ENCODE measurements at places on chromosomes 2 and 18. TPM values are rescaled to one million over a fixed set of nuclear protein-coding genes. Genes with fewer than 3 reads are reported as not detected.

DNA sequence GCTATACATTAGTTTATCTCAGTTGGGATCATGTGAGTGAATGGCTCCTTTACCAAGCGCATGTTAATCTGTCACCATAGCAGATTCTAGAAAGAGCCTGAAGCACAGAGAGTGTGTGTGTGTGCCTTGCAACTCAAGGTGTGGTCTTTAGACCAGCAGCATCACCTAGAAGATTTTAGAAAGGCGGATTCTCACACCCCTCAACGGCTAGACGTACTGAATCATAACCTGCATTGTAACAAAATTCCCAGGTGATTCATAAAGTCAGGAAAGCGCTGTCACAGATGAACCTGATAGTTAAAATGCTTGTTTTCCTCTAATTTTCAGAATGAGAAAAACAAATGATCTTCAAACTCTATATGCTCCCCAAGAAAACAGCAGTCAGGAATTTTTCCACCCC, 45.5 kb upstream of the MAPRE2 start:
- H3K4me3 ChIP-seq = no peak overlapping the region
- no peaks in the 10 kb centered on the region for H3K36me3 ChIP-seq
- H3K4me1 ChIP-seq = no peaks in the 10 kb centered on the region
- H3K27ac ChIP-seq = no peak overlapping the region
- H3K27me3 ChIP-seq = no peaks in the 10 kb centered on the region
- no peak for DNase-seq

- H3K27me3 ChIP-seq = no peaks in the 10 kb centered on the region
- no peaks in the 10 kb centered on the region for H3K36me3 ChIP-seq
- no peak overlapping the region for H3K4me3 ChIP-seq
- no peak for DNase-seq
- no peak overlapping the region for H3K27ac ChIP-seq
These were observed 42.9 kb downstream of the TMEFF2 start for GRCh38 chr2:192151853-192152252.

- H3K36me3 ChIP-seq = no peaks in the 10 kb centered on the region
- H3K27ac ChIP-seq = no peak overlapping the region
- no peak overlapping the region for H3K4me3 ChIP-seq
- DNase-seq = no peak
- H3K4me1 ChIP-seq = peaks cover 7% of the 10 kb centered on the region
- no peaks in the 10 kb centered on the region for H3K27me3 ChIP-seq
These were observed 66.5 kb downstream of the SOWAHC start for GRCh38 chr2:109680523-109681297.

- H3K4me3 ChIP-seq = no peak overlapping the region
- H3K36me3 ChIP-seq = no peaks in the 10 kb centered on the region
- no peaks in the 10 kb centered on the region for H3K4me1 ChIP-seq
- DNase-seq = no peak
- no peak overlapping the region for H3K27ac ChIP-seq
- no peaks in the 10 kb centered on the region for H3K27me3 ChIP-seq
These were observed 28.6 kb upstream of the MEX3C start for GRCh38 chr18:51226068-51226467.

DNA sequence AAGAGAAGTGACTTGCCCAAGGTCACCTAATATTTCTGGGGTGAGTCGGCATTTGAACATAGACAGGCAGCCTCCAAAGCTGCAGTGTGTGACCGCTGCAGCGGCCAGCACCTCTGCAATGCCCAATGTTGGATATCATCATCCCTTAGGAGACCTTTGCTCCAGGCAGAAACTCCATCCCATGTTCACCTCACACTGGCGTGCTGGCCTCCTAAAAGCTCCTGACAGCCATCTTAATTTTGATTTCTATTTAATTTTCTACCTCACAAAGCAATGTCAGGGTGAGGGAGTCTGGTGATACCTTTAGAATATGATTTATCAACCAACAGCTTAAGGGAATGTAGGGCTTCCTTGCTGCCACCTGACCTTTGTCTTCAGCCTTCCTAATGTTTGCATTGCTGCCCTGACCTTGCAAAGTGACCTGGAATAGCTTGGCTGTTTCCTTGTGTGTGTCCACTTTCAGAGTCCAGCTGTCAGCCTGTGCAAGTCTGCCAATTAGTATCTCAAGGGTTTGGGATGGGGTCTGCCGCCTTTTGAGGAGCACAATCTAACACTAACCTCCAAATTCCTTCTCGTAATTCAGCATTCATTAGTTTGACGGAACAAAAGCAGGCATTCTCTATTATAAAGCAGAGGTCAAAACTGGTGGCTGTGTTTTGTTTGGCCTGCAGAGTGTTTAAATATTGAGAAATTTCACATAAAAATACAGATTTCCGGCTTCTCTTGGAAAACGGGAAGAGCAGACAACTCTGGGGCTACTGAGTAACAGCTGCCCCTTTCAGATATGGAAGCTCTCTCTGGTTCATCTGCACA, 127.6 kb downstream of the PLEKHM3 start:
- H3K27me3 ChIP-seq = no peaks in the 10 kb centered on the region
- H3K4me1 ChIP-seq = peaks cover 8% of the 10 kb centered on the region
- no peak overlapping the region for H3K27ac ChIP-seq

DNA sequence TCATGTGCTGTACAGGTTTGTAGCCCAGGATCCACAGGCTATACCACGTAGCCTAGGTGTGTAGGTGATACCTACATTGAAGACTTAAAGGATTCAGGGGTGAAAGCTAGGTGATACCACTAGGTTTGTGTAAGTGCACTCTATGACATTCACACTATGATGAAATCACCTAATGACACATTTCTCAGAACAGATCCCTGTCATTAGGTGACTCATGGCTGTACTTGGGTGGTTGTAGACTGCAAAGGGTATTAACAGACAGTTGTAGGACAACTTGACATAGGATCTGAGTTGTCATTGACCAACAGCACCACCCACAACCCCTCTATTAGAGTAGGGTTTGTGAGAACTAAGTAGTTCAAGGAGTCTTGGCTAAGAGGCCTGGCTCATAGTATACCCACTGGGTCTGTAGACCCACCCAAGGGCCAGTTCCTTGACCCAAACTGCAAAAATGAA, 27.7 kb upstream of the SMCHD1 start:
- H3K4me1 ChIP-seq = no peaks in the 10 kb centered on the region
- H3K36me3 ChIP-seq = no peaks in the 10 kb centered on the region
- no peaks in the 10 kb centered on the region for H3K27me3 ChIP-seq
- DNase-seq = no peak

DNA sequence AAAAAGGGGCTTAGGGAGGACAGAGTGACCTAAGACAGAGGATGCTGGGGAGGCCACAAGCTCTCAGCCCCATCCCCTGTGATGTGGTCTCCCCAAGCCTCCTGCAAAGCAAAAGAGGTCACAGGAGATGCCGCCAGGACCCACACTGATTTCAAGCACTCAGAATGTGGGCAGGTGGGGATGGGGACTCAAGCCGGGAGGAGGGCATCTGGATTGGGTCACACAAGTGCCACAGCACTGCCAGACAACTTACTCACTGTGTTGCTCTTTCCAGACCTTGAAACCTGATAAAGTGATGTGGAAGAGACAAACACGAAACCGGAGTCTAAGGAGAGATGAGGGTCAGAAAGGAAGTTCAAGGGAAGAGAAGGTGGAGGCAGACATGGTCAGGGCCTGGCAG, 95.7 kb downstream of the TTC32 start:
- H3K36me3 ChIP-seq = no peaks in the 10 kb centered on the region
- no peak overlapping the region for H3K27ac ChIP-seq
- no peak for DNase-seq
- H3K4me1 ChIP-seq = no peaks in the 10 kb centered on the region
- no peak overlapping the region for H3K4me3 ChIP-seq

- H3K36me3 ChIP-seq = no peaks in the 10 kb centered on the region
- no peak overlapping the region for H3K27ac ChIP-seq
- H3K4me1 ChIP-seq = no peaks in the 10 kb centered on the region
- no peak overlapping the region for H3K4me3 ChIP-seq
- DNase-seq = no peak
These were observed 131.3 kb downstream of the ZNF804A start for GRCh38 chr2:184729581-184729980.

DNA sequence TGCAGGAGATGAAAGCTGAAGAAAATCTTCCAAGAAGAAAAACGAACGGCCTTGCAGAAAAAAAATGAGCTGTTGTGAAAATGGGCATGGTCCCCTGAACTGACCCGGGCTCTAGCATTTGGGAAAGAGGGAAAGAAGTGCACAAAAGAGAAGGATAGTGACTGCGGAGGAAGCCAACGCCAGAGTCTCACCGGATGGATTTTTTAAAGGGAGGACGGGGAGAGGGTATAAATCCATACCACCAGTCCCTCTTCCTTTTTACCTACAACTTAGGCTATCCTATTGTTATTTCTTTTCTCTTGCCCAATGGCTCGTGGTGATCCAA, 601 bp downstream of the WDR35 start:
- H3K4me1 ChIP-seq = peaks cover 3% of the 10 kb centered on the region
- H3K27ac ChIP-seq = no peak overlapping the region
- peak overlapping the region; percentile 62 for H3K4me3 ChIP-seq
- no peak for DNase-seq

- H3K4me1 ChIP-seq = peaks cover 1% of the 10 kb centered on the region
- H3K27me3 ChIP-seq = no peaks in the 10 kb centered on the region
- H3K4me3 ChIP-seq = no peak overlapping the region
These were observed 447.0 kb upstream of the SMIM21 start for GRCh38 chr18:75874401-75875089.

SLC5A7 gene
- total RNA-seq = 0.54 TPM

VWC2L gene
- 0.11 TPM for total RNA-seq

All from ovary (tissue), 10 donors.